ENCODE measurements at places on chromosomes 2 and 18.

DNA sequence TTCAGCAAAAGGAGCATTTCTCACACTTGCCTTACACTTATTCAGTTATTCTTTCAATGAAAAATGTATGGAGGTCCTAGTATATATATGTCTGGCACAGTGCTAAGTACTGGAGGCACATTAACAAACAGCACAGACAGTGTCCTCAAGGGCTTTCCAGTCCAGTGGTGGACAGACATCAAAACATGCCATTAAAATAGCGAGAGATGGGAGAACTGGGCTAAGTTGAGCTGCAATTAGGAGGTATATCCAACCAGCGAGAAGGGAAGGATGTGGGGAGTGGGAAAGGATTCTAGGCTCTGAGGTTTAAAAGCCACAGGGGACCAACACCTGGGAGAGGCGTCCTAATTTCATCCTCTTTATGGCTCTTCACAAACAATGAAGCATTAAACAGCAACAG, 127.5 kb upstream of the TTC39C start:
- DNase-seq = no peak

DNA sequence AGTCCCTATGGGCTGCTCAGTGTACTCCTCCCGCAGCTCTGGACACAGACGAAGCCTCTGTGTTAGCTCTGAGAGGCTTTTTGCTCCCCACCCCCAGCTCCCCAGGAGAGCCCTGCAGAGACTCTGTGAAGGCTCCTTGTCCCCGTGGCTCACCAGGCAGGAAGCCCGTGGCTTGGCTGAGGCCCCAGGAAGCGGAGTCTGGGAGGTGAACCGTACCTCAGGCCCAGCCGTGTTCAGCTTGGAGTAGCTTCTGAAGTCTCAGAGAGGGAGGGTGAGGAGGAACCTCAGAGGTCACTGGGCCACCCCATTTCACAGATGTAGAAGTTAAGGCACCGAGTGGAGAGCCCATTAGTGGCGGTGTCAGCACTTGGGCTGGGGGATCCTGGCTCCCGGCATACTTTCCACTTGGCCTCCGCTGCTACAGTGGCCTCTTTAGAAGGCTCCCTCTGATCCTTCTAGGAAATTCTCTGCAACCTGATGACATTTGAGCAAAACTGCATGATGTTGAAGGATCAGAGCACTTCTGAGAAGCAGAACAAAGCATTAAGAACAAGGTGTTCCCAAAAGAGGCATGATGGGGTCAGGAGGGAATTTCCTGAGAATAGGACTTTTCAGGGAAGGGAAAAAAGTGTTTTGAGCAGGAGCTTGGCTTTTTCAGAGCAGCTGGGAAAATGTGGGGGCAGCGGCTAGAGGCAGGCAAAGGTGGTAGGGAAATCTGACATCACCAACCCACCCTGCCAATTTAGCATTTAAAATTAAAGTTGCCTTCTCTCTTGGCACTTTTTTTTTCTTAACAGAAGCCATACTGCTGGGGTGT, 79.1 kb downstream of the MCFD2 start:
- DNase-seq = no peak

GRCh38 chr2:22946553-22946952, 438.4 kb upstream of the KLHL29 start:
- DNase-seq = no peak

GRCh38 chr2:207746131-207746530, 23.6 kb downstream of the FZD5 start:
- DNase-seq = no peak

DNA sequence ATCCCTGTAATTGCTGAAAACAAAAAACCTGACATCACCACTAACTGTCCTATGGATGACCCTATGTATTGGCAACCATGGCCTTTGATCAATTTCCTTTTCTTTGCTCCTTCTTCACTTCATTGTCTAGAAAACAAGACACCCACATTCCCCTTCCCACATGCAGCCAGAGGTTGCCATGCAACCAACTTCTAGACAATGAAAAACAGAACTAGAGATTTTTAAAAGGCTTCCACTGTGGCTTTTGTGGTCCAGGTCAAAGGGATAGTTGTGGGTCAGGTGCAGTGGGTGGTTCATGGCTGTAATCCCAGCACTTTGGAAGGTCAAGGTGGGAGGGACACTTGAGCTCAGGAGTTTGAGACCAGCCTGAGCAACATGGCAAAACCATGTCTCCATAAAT, 139.3 kb upstream of the DOK6 start:
- no peak for DNase-seq

DNA sequence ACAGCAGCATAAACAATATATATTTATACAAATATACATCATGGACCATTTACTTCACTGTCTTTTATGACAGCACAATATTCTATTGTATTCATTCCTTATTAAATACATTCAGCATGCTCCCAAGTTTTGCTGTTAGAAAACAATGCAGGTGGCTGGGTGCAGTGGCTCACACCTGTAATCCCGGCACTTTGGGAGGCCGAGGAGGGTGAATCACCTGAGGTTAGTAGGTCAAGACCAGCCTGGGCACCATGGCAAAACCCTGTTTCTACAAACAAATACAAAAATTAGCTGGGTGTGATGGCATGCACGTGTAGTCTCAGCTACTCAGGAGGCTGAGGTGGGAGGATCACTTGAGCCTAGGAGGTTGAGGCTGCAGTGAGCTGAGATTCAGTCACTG, 39.0 kb downstream of the NPC1 start:
- no peak for DNase-seq

DNA sequence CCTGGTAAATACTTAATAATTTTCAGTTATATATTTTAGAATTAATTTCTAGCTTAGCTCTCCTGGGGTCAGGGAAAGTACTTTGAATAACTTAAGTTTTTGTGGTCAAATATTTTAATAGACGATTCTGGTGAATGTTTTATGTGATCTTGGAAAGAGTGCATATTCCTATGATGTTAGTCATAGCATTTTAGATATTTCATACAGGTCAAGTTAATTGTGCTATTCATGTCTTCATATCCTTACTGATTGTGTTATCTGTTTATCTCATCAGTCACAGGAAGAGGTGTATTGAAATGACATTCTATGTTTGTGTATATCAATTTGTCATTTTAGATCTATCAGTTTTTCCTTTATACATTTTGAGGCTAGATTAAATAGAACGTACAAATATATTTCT, 576.2 kb downstream of the CPS1 start:
- no peak for DNase-seq

DNA sequence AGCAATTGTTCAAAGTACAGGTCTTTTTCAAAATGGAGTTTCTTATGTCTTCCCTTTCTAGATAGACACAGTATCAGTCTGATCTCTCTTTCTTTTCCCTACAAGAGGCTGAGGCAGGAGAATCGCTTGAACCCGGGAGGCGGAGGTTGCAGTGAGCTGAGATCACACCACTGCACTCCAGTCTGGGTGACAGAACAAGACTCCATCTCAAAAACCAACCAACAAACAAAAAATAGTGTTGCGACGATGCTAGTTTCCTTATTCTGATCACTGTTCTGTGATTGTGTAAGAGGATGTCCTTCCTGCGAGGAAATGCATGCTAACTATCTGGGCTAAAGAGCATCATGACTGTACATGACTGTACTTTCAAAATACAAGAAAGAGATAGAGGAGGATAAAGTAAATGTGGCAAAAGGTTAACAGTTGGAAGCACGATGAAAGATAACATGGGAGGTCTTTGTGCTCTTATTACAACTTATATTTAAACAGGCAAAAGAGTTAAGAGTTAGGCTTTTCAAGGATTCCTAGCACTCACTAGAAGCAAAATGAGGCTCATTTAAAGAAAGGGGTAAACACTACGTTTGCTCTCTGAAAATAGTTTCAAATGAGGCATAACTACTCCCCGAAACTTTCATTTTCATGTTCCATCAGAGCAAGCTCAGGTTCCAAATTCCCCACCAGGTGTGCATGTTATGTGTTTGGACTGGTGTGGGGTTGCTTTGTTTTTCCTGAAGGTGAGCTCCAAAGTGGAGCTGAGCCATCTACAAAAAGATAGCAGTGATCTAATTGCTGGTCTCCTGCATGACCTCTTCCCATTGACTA, 23.8 kb downstream of the SOWAHC start:
- no peak for DNase-seq

- no peak for DNase-seq
These were observed 9.6 kb upstream of the ITPRIPL1 start for GRCh38 chr2:96315400-96316071.

DNA sequence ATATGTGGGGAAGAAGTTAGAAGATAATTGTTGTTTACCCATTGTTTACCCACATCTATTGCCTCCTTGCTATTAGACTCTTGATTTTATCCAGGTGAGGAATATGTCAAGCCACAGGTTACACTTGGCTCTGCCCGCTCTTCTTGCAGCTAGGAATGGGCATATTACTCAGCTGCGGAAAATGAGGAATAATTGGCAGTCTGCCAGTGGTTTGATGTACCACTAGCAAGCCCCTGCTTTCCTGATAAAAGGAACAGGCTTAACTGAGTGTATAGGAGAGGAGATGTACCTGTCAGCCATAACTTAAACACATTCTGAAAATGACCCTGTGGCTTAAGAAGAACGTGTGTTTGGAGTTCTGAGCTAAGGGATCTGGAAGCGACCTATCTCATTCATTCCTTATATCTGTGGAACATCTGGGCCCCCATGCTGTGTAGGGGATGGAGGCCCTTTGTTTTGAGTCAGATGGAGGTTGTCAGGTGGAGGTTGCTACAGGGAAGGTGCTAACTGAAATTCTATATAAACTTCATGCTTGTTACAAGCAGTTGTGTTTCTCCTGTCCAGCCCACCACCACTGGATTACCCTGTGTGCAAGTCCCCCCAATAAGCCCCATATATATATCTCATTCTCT, 4.6 kb upstream of the FMNL2 start:
- DNase-seq = no peak

GRCh38 chr2:112311932-112312331, 36.5 kb downstream of the ZC3H6 start:
- DNase-seq = no peak

Data from stimulated activated CD8-positive, alpha-beta memory T cell treated with anti-CD3 and anti-CD28 coated beads, Interleukin-7, amount 100 ng/mL, for 24 hours (primary cell).